Immature natural killer cell (primary cell): ENCODE measurements at places on chromosomes 11 and 22.

DNA sequence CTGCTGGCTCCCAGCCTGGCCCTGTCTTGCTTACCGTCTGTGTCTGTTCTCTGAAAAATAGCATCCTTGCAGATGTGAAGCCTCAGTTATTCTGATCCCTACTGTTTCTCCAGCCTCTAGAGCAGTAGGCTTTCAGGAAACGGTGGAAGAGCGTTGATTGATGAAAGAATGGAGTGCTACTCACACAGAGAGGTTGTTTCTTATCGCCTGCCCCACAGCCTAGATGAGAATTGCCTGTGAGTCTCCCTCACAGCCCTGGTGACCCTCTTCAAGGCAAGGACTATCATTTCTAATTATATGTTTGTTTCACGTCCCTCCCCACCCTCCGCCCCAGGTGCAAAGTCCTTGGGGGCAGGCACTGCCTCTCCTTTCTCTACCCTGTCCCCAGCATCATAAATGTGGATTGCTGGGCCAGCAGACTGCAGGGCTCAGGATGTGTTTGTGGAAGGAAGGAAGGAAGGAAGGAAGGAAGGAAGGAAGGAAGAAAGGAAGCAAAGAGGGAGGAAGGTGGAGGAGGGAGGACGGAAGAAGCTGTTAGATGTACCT, 575.3 kb upstream of the B3GAT1 start:
- DNase-seq, result no peak

DNA sequence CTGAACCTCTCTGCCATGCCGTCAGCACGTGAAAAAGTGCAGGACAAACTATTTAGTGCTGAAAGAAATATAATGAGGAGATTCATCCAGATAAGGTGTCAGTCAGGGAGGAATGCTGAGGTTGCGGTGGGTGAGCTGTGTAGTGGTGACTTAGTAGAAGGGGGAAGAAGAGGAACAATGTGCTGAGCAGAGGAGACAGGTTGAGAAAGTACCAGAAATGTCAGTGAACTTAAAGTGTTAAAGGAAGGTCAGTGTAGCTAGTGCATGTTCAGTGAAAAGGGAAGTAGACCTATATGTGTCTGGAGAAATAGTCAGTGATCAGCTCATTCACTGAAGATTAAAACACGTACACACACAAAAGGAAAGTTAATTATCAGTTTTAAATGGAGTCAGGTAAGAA, 237.6 kb upstream of the CCDC179 start:
- no peak for DNase-seq

DNA sequence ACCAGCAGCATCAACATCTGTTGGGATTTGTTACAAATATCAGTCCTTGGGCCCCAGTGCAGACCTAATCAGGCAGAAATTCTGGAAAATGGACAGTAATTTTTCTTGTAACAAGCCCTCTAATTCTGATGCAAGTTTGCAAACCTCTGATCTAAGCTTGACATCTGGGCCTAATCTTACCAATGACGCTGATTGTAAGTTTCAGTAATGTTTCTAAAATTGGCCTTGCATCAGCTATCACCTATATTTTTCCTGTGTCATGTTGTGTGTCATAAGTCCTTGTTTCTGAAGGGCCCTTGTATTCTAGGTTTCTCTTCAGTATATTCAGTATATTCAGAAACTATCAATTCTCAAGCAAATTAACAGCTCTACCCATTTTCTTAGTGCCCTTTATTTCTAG, 36.4 kb downstream of the ZNF215 start:
- DNase-seq, result no peak

- no peak for DNase-seq
Measured at GRCh38 chr11:107696140-107696539, 15.7 kb downstream of the SLN start.

DNA sequence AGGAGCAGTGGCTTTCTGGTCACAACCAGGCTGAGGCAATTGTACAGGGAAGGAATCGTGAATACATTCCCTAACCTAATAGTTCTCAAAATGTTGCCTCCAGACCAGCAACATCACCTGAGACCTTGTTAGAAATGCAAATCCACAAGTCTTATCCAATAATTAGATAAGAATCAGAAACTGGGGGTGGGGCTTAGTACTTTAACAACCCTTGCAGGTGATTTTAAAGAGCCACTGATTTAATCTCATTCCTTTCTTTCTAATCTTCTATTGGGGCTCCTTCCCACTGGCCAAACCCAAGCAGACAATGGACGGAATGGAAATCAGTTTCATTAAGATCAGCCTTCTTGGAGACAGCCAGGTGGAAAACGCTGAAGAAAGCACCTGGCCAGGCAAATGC, 142.4 kb upstream of the DDI1 start:
- no peak for DNase-seq

GRCh38 chr22:37639771-37640590, 512 bp downstream of the SH3BP1 start:
- DNase-seq, result no peak

DNA sequence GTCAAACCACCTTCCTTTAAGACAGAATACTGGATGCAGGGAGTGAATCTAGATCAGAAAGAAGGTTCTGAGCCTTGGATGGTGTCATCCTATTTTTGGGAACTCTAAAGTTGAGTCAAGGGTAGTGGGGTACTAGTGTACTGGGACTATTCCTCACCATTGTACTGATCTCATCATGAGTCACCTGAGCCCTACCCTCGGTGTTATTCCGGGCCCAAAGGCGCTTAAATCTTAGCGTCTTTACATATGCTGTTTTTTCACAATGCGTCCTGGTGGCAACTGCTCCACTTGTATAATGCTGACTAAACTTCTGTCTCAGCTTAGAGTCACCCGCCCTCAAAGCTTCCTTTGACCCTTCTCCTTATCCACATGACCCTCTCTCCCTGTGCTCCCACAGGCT, 25.3 kb upstream of the PATE1 start:
- DNase-seq, result no peak
